Cortex of kidney (tissue), 1 donor: ENCODE measurements at places on chromosomes 4 and X.

DNA sequence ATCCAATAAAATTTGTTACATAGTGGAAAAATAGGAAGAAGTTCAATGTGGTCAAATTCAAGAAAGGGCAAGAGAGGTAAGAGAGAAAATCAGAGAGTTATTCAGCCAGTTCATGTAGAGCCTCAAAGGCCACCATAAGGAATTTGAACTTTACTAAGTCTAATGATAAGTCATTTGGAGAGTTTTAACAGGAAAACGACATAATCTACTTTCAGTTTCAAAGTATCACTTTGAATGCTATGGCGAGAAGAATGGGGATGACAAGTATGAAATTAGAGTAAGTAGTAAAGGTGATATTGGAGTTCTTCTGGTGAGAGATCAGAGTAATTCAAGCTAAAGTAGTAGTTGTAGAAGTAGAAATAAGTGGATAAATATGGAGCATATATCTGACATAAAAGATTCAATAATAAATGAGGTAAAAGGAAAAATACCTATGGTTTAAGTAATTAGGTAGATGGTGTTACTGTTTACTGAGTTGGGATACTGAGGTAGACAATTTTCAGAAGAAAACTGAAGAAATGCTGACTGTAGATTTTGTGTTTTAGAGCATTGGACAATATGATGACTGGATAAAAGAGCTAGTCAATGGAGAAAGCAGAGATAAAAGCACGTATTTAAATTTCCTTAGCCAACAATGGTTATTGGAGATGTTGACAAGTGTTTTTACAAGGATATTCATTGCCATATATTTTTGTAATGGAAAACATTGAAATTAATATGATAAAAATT, 331.7 kb upstream of the ADGRL3 start:
- DNase-seq: no peak

DNA sequence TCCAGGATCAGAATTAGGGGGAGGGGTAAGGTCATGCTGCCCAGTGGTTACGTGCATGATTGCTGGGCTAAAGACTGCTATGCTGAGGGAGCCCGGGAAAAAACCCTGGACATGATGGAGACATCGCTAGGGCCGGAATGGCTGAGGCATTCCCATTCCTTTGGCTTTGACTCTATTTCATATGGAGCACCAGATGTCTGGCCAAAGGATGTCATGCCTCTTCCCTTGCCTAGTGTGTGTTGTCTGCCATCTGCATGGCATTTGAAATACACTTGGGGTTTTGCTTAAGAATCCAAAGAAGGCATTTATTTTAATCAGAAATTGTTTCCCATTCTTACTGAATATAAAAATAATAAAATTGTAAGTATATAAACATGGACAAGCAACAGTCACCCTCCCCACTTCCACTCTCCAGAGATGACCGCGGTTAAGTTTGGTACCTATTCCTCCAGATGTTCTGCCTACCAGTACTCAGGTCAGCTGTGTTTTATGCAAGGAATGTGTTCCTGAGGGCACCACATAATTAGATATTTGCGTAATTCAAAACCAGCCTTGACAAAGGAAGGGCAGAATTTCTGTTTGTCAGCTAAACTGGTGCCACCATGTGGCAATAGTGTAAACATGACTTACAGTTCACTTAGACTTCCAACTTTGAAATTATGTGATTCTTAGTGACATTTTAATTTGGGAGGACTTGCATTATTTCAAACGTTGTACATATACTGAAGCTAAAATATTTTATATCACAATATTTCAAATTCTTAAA, 105.9 kb downstream of the CT47B1 start:
- no peak for DNase-seq

- DNase-seq: no peak
Measured at GRCh38 chr4:35238793-35239192, 1005.5 kb downstream of the ARAP2 start.

GRCh38 chr4:98643755-98644154, 14.7 kb downstream of the TSPAN5 start:
- no peak for DNase-seq

GRCh38 chrX:42694260-42694815, 83.6 kb downstream of the PPP1R2C start:
- DNase-seq: no peak
